ENCODE measurements at places on chromosomes 2 and 18. TPM values are rescaled to one million over a fixed set of nuclear protein-coding genes. Genes with fewer than 3 reads are reported as not detected.

DNA sequence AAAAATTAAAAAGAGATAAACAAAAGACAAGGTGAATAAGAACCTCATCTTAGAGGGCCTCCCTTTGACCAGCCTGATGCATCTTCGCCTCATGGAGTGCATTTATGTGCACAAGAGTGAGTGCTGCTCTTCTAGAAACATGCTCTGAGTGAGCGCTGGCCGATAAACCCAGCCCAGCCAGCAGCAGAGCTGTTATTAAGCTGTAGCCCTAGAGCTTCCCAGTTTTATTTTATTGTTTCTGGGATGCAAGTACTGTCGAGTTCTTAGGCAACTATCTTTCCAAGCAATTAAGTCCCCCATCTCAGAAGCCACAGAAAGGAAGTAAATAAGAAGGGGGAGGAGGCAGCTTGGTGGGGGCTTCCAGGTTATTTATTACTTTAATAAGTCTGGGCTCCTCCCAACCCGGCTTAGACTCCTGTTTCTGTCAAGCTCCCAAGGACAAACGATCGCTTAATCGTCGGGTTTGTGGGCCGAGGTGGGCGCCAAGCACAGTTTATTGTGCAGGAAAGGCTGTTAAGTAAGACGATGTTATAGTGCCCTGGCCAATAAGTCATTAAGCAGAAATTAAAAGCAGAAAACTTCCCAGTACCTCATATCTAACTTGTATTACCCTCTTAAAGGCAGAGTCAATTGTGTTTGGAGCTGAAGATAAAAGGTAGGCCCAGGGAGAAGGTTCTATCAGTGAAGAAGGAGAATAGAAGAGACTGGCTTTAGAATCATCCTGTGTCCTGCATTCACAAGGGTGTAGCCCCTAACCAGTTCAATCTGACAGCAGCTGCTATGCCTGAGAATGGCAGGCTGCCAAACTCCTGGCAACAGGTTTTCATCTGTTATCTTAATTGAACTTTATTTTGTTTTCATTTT is 176.3 kb downstream of the PIK3C3 start:
- no peak overlapping the region for H3K27ac ChIP-seq
- H3K36me3 ChIP-seq: no peaks in the 10 kb centered on the region
- H3K4me3 ChIP-seq: no peak overlapping the region
- no peaks in the 10 kb centered on the region for H3K27me3 ChIP-seq
- DNase-seq: no peak

GRCh38 chr2:15965564-15966019 is 25.2 kb downstream of the MYCN start:
- H3K36me3 ChIP-seq: no peaks in the 10 kb centered on the region
- no peak for DNase-seq
- no peak overlapping the region for H3K27ac ChIP-seq
- H3K4me1 ChIP-seq: no peaks in the 10 kb centered on the region
- H3K27me3 ChIP-seq: no peaks in the 10 kb centered on the region

DNA sequence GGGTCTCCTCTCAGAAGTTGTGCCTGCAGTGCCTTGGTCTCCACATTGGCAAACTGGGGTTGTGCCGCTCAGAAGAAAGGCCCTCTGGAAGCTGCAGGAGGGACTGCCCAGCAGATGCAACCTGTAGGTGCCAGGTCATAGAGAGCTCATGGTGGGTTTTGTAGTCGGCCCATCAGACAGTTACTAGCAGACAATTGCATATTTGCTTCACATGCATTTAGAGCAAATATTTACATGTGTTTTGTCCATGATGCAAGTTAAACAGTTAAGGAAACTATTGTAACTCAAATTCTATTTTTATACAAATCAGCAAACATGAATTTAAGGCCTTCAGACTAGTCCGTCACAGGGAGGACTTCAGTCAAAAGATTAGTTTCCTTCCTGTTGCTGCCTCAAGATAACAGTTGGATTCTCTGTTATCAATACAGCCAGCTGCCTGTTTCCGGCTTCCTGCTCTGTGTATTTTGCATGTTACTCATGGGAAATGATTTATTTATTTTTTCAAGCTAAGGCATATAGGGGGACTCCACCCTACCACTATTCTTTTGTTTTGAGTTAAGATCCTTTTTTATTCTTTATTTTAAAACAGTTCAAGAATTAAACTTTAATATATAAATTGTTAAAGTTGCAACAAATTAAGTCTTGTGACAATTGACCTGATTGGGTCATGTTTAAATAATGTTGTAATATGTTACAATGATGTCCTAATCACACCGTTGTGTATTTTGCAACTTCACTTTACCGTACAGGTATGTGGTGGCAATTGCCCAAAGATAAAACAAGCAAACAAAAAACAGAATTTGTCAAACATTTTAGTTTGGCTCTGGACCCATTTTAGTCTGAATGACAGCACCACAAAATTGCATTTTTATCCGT is 133.5 kb downstream of the SPTBN1 start:
- H3K27me3 ChIP-seq: no peaks in the 10 kb centered on the region
- H3K36me3 ChIP-seq: no peaks in the 10 kb centered on the region
- no peak overlapping the region for H3K4me3 ChIP-seq
- peaks cover 79% of the 10 kb centered on the region for H3K4me1 ChIP-seq
- DNase-seq: no peak

GRCh38 chr2:138236142-138236541 is 265.4 kb upstream of the SPOPL start:
- no peak overlapping the region for H3K27ac ChIP-seq
- no peak overlapping the region for H3K4me3 ChIP-seq
- H3K27me3 ChIP-seq: no peaks in the 10 kb centered on the region

DNA sequence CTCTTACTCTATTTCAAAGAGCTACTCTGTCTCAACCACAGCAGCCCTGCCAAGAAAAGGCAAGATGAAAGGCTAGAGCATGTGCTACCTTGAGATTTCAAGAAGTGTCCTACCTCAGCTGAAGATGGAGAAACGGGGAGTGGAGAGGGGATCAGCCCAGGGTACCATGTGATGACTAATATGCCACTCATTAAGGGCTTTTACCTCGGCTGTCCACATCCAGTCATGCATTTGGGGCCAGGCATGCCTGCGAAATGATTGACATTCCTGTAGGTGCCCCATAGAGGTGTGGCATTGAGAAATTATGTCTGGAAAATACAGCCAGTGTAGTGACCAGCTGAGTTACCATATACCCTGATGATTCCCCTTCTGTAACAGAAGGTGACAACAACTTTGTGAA is 96.1 kb downstream of the NRP2 start:
- H3K36me3 ChIP-seq: no peaks in the 10 kb centered on the region
- H3K4me3 ChIP-seq: no peak overlapping the region
- H3K27me3 ChIP-seq: no peaks in the 10 kb centered on the region
- H3K27ac ChIP-seq: no peak overlapping the region

NOL4 gene
- polyA plus RNA-seq: 0.15 TPM
